GM23338 (cell line): ENCODE measurements at places on chromosomes 16 and 17. TPM values are rescaled to one million over a fixed set of nuclear protein-coding genes. Genes with fewer than 3 reads are reported as not detected.

The ALOXE3 gene
- total RNA-seq: 0.10 and 1.6 TPM in 2 replicates

The HOXB8 gene
- not detected in 2 replicates for total RNA-seq

The CDH13 gene
- 4.4 and 13.6 TPM in 2 replicates for total RNA-seq

The OR1F1 gene
- total RNA-seq: 0.38 TPM in 1 of 2 replicates, not detected in the other

The CTRB1 gene
- not detected in 2 replicates for total RNA-seq

The MOSMO gene
- total RNA-seq: 16.4 and 19.2 TPM in 2 replicates

The KRTAP4-1 gene
- total RNA-seq: not detected in 2 replicates

The PPL gene
- 26.1 and 31.7 TPM in 2 replicates for total RNA-seq

The HS3ST3A1 gene
- 17.6 and 24.1 TPM in 2 replicates for total RNA-seq

GRCh38 chr17:77790143-77790829, 168.2 kb upstream of the TNRC6C start:
- DNase-seq: peak; percentile 83

- no peak for DNase-seq
These were observed 50.2 kb downstream of the CHCT1 start for GRCh38 chr17:60472449-60472848.

DNA sequence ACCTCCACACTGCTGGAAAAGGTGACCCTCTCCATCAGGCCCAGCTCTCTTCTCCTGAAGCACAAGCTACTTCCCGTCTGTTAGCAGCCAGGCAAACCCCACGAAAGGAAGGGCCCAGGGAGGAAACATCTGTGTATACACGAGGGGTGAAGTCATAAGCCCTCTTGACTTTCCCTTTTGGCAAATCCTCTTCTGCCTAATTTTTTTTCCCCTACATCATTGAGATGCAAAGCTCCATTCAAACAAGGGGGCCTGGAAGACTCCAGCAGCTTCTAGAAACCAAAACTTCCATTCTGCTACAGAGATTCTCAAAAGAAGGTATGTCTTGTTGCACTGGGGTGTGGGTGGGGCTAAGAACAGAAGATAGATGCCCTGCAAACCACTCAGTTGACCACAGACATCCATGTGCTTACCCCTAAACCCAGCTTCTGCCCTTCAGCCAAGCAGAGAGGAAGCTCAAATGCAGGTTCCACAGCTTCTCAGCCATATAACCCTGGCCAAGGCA, 145.6 kb upstream of the RCVRN start:
- no peak for DNase-seq

DNA sequence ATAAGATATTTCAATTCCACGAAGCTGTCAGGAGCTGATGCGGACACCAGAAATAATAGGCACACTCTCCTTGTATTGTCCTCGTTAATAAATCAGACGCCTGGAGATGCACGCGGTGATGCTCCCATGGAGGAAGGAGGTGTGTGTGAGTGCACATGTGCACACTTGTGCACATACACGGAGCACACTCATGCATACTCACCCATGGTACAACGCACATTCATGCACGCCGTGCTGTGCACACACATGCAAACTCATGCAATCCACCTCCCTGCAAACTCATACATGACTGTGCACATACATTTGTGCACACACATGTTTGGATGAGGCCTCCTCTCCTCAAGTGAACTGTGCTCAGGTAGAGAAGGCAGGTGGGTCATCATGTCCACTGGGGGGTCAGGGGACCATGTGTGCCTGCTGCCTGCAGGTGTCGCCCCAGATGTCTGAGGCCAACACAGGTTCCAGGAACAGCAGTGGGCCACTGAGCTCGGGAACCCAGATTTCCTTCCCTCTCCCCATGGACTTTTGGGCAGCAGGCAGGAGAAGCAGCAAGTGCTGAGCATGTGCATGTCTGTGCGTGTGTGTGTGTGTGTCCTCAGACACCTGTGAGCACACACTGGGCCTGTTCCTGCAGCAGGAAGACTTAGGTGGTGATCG, 165.3 kb downstream of the SDK2 start:
- DNase-seq: peak; percentile 66

GRCh38 chr16:77450790-77451487, 16.1 kb upstream of the ADAMTS18 start:
- DNase-seq: no peak

DNA sequence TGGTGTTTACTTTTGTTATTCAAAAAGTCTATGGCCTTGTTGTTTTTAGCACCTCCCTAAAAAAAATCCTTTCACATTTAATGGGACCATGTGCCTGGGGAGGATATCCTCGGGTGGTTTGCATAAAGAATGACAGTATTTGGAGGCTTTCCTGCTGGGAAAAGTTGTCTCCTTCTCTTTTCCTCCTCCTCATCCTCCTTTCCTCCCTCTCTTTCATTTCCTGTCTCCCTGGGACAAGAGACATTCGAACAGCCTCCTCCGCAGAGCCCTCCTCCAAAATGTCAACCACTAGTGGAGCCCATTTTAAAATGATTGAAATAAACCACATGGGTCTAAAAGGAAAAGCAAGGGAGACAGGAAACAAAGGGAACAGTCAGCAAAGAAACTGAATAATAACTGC, 67.4 kb downstream of the MYH13 start:
- DNase-seq: no peak

GRCh38 chr16:22375117-22375962, 921 bp upstream of the CDR2 start:
- peak; percentile 32 for DNase-seq
